Prostate gland (tissue), 2 donors: ENCODE measurements at places on chromosomes 16 and 17. TPM values are rescaled to one million over a fixed set of nuclear protein-coding genes. Genes with fewer than 3 reads are reported as not detected.

CORO1A gene
- total RNA-seq, result 14.7 TPM

LGALS9B gene
- not detected for total RNA-seq

- no peak for DNase-seq
These were observed 44.7 kb upstream of the ACSF3 start for GRCh38 chr16:89048871-89049422.

- no peak for DNase-seq
These were observed 3.9 kb upstream of the EFTUD2 start for GRCh38 chr17:44903012-44903685.
